ENCODE measurements at places on chromosomes 13 and 19.

DNA sequence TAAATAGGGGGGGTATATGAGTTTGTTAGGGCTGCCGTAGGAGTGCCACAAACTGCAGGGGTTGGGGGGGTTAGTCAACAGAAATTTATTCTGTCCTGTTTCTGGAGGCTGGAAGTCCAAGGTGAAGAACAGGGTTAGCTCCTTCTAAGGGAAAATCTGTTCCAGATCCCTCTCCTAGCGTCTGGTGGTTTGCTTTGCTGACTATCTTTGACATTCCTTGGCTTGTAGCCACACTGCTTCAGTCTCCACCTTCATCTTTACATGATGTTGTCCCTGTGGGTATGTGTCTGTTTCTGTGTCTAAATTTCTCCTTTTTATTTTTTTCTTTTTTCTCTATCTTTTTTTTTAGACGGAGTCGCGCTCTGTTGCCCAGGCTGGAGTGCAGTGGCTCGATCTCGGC is 8.1 kb upstream of the ICAM1 start:
- DNase-seq, result peak; percentile 56

GRCh38 chr13:97256343-97256783 is 34.2 kb downstream of the MBNL2 start:
- peak; percentile 91 for DNase-seq

DNA sequence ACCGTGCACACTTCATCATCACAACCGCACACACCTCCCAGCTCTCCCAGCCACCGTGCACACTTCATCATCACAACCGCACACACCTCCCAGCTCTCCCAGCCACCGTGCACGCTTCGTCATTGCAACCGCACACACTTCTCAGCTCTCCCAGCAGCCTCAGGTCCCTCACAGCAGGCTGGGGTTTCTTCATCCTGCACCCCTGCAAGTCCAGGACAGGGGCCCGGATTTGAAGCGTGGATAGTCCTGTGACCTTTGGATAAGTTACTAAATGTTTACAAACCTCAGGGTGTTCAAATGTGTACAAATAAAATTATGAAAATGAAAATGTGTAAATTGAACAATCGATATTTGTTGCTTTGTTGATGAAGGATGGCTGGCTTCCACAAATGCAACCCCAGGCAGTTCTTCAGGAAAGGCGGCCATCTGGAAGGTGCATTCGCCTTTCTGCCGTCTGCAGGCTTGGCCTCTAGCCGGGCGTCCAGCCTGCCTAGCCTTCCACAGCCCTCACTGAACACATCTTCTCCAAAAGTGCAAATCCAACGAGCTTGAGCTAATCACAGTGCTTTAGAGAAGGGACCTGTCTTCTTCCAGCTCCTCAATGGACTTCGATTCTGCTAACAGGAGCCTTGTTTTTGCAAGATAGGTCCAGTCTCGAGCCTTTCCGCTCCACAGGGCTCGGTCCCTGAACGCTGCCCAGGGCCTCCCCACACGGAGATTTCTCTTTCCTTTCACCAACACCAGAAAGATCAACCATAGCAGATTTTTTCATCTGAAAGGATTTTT is 74.2 kb downstream of the SPACA7 start:
- no peak for DNase-seq

DNA sequence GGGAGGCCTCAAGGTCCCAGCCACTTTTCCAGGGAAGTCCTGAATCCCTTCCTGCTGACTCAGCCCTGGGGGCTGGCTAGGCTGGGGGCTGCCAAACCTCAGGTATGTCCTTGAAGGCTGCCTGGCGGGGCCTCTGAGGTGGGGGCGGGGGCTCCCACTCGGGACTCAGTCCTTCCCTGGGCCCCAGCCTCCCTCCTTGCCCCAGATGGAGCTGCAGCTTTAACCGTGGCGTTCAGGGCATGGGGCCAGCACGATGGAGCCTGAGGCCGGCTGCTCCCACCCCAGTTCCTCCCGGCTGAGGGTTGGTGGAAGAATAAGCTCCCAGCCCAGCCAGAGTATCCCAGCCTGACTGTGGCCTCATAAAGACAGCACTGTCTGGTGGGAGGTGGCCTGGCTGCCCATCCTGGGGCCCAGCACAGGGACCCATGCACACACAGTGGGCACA is 12.4 kb downstream of the CILP2 start:
- peak; percentile 92 for DNase-seq

DNA sequence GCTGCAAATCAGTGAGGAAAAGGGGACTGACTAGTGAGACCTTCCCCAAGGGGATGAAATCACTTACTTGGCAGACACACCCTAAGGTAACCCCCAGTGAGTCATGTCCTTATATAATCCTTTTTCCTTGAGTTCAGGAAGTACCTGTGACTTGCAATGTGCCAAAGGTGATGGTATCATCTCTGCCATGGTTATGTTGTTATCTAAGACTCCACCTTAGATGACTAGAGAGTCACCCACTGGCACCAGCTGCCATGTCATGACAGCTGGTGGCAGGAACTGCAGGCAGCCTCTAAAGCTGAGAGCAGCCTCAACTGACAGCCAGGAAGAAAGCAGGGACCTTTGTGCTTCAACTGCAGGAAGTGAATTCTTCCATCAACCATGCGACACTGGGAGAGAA is 12.5 kb downstream of the PBX4 start:
- DNase-seq, result peak; percentile 33

DNA sequence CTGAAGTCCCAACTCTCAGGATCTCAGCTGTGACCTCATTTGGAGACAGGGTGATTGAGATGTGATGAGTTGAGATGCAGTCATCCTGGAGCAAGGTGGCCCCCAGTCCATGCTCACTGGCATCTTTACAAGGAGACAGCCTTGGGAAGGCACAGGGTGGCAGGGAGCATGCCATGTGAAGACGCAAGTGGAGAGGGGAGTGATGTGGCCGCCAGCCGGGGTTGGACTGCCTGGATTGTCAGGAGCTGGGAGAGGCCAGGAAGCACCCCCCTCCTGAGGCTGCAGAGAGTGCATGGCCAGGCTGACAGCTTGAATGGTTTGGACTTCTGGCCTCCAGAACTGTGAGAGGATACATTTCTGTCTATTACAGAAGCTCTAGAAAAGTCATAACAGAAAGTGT is 194.4 kb downstream of the UQCRFS1 start:
- DNase-seq, result no peak

- no peak for DNase-seq
Observed at GRCh38 chr19:41929536-41930071, 1.4 kb upstream of the ERFL start.

DNA sequence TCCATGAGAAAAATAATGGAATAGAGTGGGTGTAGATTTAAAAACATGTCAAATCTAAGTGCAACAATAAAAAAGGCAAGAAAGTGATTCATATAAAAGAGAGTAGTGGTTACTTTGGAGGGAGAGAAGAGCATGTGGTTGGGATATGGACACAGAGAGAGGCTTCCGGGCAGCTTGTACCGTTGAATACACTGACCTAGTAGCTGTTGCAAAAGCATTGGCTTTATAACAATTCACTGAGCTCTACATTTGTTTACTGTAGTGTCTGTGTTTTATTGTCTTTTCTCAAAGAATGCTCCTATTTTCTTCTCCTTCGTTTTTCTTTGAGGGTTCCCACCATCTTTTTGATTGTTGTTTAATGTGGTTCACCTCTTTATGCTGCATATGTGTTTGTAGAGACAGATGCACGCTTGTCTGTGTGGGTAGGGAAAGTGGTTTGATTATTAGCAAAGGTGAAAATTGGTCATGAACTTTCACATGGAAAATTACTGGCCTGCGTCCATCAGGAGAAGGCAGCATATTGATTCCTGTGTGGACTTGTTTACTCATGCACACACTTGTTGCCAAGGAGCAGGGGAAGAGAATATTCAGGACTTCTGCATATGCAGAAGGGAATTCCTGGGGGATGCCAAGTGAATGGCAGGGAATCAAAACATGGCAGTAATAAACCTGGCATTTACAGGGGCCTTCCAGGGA is 29.9 kb upstream of the IRS2 start:
- DNase-seq, result peak; percentile 59

GRCh38 chr13:77415253-77416071 is 88.6 kb upstream of the MYCBP2 start:
- no peak for DNase-seq

DNA sequence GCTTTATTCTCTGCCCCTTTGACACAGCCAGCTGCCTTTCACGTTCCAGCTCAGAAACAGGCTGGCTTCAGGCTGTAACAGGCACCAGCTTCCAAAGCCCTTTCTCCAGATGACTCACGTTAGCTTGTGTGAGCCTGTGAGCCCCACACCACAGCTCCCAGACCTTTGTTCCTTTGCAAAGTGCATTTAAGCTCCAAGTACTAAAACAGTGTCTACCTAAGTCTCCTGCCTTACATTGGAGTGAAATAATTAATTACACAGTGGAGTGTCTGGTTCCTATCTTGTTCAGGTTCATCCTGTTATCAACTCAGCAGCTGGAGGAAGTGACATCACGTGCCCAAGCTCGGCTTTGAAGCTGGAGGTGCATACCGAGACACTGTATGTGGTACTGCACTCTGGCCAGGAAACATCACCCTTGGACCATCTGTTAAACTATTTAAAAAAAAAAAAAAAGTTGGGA is 475.8 kb downstream of the FOXO1 start:
- DNase-seq, result peak; percentile 88

Measured in fibroblast of lung (primary cell).